ENCODE measurements at places on chromosomes 6 and 20. TPM values are rescaled to one million over a fixed set of nuclear protein-coding genes. Genes with fewer than 3 reads are reported as not detected.

DNA sequence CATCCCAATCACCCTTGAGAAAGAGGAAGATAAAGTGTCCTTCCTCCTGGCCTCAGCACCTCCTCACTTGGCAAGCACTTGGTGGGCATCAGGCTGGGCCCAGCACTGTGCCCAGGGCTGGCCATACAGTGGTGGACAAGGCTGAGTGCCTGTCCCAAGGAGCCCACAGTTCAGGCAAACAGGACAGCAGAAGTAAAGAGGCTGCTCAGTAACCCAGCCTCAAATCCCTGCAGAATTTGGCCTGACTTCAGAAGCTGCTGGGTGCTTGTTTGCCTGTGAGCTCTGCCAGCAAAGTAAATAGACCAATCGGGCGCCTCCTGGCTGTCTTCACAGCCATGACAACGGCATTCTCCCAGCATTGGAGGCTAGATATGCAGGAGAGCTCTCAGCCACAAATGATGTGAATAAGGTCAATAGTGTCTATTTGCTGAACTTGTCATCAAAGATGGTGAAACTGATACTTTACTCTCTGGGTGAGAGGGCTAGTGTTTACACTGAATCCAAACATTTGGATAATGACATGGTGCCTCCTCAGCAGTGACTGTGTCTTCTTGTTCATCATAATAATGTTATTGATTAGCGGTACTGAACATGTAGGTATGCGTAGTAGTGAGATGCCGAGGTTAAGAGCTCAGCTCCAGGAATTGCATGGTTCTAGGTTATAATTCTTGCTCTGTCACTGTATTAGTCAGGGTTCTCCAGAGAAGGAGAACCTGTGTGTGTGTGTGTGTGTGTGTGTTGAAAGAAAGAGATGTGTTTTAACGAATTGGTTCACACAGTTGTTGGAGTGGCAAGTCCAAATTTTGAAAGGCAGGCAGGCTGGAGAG, 36.9 kb upstream of the FANCE start:
- DNase-seq, result peak; percentile 80

DNA sequence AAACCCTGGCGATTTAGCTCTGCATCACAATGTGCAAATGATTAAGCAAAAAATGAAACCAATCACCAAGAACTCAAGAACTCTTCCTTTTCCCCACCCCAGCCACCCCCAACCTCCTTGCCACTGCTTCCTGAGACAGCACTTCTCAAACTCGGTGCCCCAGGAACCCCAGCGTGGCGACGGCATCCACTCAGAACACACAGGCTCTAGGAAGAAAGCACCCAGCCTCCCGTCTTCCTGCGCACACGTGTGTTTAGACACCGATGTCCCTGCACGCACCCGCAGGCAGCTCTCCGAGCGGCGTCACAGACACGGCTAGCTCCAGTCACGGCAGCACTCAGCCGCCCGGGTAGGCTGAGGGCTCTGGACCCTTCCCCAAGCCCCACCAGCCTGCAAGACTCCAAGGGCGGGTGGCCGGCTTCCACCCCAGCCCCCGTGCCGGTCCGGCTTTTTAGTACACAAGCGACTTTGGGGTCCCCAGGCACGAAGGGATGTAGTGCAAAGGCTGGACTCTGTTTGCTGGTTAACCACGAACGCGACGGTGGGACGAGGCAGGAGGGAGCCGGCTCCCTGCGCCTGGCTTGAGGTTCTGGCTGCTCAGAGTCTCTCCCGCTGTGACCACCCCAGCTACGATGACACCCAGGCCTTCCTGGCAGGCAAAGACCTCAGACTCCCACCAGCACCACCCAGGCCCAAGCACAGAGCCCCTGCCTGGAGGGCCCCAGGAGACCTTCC, 51.9 kb downstream of the KCNQ2 start:
- no peak for DNase-seq

The SCUBE3 gene
- 3.7 TPM for polyA plus RNA-seq

GRCh38 chr6:7532821-7533220, 8.7 kb upstream of the DSP start:
- no peak for DNase-seq

- DNase-seq, result no peak
Observed at GRCh38 chr6:117502580-117502979, 20.1 kb downstream of the DCBLD1 start.

The IP6K3 gene
- 3.6 TPM for polyA plus RNA-seq

GRCh38 chr20:43798291-43799149, 71.7 kb upstream of the GTSF1L start:
- no peak for DNase-seq

GRCh38 chr6:3813918-3814317, 35.3 kb upstream of the FAM50B start:
- DNase-seq, result no peak

The BPI gene
- 0.80 TPM for polyA plus RNA-seq

The EFCAB8 gene
- polyA plus RNA-seq, result not detected

DNA sequence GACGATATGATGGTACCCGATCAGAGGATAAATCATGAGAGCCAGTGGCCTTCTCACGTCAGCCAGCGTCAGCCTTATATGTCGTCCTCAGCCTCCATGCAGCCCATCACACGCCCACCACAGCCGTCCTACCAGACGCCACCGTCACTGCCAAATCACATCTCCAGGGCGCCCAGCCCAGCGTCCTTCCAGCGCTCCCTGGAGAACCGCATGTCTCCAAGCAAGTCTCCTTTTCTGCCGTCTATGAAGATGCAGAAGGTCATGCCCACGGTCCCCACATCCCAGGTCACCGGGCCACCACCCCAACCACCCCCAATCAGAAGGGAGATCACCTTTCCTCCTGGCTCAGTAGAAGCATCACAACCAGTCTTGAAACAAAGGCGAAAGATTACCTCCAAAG, 122.2 kb downstream of the TMEM242 start:
- DNase-seq, result no peak

DNA sequence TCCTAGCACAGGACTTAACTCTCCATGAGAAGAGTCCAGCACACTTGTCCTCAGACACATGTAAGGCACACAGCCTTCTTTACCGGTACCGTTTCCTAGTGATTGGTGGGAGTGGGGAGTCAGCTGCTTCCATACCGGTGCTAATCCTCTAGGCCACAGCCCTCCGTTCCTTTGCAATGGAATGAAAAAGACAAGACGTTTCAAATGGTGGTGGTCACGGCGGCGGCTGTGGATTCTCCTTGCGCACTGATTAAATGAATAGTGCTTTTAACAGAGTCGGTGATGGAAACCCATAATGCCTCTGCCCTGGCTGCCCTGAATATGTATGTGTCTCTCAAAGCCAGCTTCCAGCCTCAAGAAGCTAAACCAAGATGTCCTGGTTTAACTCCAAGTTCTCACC, 34.8 kb upstream of the GABRR1 start:
- DNase-seq, result no peak

- DNase-seq, result no peak
Observed at GRCh38 chr20:64229507-64230061, 26.0 kb upstream of the PCMTD2 start.

The FBXO5 gene
- 20.3 TPM for polyA plus RNA-seq

DNA sequence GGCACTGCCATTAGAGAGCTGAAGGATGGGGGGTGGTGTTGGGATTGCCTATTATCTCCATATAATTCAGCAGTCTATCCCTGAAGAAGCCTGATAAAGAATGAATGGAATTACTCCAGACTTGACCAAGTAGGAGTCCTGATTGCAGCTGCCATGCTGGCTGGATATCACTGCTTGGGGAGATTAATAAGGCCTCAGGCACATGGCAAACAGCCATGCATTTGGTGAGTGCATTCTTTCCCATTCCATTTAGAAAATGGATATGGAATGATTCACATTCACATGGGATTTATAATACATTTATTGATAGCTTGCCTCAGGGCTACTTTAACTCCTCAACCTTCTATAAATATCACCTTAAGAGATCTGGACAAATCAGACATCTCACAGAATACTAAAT, 49.6 kb upstream of the HLA-A start:
- DNase-seq, result no peak

- DNase-seq, result no peak
Observed at GRCh38 chr20:63029358-63030121, 22.8 kb upstream of the BHLHE23 start.

The SNAI1 gene
- polyA plus RNA-seq, result 11.8 TPM

The REPS1 gene
- 69.0 TPM for polyA plus RNA-seq

DNA sequence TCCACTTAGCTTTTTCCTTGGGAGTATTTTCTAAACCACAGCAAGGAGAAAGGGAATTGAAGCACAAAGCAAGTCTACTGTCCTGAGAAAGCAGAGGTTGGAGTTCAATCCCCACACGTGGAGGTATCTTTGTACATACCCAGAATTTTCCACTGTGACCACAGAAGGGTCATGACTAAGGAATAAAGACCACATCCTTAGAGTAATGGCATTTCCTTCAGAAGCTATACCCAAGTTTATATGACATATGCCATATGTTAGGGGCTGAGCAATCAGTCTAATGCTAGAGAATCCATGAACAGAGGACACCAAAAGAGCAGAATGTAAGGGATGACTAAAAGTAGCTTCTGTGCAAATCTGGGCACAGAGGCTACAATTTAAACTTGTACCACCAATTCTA, 46.4 kb downstream of the ATG5 start:
- no peak for DNase-seq

DNA sequence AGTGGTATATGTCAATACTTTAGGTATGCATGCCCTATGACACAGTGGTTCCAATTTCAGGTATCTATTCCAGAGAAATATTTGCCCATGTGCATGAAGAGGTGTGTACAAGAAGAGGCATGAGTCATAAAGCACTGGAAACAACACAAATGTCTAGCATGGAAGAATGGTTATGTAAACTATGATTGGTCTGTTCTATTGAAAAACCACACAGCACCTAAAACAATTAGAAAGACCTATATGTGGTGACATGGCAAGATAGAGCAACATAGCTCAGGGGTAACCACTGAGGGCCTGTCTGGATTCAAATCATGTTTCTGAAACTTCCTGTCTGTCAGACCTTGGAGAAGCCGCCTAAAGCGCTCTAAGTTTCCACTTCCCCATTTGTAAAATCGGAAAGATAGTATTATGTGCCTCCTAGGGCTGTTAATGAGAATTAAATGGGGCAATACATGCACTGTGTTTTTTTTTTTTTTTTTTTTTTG, 76.0 kb upstream of the SHLD1 start:
- DNase-seq, result no peak

The MEP1A gene
- 0.28 TPM for polyA plus RNA-seq

DNA sequence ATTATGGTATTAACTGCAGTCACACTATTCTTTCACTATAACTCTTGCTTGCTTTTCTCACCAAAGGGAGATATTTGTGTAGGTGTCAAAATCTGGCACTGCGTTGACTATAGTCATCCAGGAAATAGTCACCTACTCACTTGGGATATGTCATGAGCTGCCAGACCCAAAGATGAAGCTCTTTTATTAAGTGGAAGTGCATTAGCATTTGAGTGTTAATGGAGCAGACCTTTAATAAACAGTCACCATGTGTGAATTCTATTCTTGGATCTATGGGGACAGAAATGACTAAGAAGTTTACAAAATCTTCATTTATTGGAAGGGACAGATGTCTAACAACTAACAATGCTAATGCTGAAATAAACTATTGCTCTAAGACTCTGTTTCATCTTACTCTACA, 130.1 kb upstream of the NEDD9 start:
- no peak for DNase-seq

- DNase-seq, result no peak
Observed at GRCh38 chr6:117542493-117542892, 59.8 kb downstream of the GOPC start.

GRCh38 chr20:56572172-56572571, 39.1 kb downstream of the FAM209B start:
- no peak for DNase-seq

The BCKDHB gene
- 21.3 TPM for polyA plus RNA-seq

The SLC44A4 gene
- 19.1 TPM for polyA plus RNA-seq

The SAMD3 gene
- 1.5 TPM for polyA plus RNA-seq

DNA sequence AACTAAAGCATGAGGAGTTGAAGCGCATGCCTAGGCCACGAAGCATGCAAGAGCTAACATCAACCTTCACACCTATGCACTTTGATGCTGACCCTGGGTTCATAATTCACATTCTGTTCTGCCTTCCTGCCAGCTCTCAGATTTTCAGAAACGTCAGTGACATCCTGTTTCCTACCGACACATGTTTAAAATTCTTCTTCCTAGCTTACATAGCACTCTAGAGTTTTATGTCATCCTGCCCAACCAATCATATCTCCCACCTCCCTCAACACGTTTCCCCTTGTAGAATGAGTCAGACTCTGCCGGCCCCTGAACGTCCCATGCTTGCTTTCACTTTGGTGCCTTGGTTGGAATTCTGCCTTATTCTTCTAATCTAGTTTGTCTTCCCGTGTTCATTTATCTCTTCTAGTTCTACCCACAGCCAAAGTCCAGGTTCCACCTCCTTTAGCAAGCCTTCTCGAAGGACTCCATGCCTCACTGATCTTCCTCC, 97.2 kb upstream of the MAP7 start:
- DNase-seq, result no peak

DNA sequence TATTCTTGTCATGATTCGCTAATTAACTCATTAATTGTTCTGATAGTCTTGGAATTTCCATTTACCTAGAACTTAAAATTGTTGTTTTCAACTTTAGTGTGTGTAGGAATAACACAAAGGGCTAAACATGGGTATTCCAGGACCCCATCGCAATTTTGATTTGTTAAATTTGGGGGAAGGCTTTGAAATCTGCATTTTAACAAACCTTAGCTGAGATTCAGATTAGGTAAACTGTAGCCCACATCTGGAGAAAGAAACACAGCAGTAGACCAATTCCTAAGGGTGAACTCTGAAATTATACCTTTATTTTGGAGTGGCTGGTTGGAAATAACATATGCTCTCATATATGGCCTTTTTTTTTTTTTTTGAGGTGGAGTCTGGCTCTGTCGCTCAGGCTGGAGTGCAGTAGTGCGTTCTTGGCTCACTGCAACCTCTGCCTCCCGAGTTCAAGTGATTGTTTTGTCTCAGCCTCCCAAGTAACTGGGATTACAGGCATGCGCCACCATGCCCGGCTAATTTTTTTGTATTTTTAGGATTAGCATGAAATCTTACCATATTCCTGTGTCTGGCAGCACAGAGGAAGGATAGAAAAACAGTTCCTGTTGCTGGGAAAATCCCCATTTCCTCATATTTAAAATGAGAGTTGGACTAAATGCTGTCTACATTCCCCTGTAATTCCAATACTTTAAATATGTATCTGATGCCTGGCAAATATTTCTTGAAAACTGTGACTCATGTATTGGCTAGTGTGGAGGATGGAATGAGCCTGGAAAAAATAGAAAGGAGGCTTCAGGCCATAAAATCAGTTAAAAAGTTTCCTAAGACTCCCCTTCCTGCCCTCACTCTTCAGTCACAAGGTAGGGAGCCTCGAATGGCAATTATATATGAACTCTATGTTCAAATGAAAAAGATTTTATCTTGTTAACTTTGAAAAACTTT, 96.7 kb upstream of the FAM184A start:
- no peak for DNase-seq

DNA sequence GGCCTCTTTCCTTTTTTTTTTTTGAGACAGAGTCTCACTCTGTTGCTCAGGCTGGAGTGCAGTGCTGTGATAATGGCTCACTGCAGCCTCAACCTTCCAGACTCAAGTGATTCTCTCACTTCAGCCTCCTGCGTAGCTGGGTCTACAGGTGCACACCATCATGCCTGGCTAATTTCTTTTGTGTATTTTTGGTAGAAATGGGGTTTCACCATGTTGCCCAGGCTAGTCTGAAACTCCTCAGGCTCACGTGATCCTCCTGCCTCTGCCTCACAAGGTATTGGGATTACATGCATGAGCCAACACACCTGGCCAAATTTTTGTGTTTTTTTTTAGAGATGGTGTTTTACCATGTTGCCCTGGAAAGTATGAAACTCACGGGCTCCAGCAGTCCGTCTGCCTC, 29.3 kb downstream of the SRC start:
- no peak for DNase-seq

Measured in right lung (tissue), 10 donors.